ENCODE measurements at places on chromosomes 6 and 20. TPM values are rescaled to one million over a fixed set of nuclear protein-coding genes. Genes with fewer than 3 reads are reported as not detected.
A peak's percentile ranks its signal among the peaks of the same experiment; 100 is the strongest.

The COL11A2 gene
- 1.1 TPM for total RNA-seq

The MMP24 gene
- not detected for total RNA-seq

The RNF217 gene
- 0.30 TPM for total RNA-seq

The CLIC1 gene
- 328 TPM for total RNA-seq

DNA sequence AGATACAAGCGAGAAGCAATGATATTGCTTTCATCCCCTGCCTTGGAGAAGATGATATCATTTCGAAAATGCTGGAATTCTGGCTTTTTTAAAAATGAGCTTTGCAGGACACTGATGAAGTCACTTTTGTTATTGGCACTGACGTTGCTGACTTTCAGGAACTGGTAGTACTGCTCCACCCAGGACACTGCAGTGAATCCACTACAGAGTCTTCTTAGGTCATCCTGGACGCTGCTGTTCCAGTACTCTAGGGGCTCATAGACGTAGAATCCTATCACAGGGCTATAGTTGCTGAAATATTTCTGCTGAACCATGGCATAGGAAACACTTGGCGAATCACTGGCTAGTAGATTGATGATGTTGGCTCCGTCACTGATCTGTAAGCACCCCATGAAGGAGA, 97.2 kb downstream of the OPN5 start:
- DNase-seq: no peak

DNA sequence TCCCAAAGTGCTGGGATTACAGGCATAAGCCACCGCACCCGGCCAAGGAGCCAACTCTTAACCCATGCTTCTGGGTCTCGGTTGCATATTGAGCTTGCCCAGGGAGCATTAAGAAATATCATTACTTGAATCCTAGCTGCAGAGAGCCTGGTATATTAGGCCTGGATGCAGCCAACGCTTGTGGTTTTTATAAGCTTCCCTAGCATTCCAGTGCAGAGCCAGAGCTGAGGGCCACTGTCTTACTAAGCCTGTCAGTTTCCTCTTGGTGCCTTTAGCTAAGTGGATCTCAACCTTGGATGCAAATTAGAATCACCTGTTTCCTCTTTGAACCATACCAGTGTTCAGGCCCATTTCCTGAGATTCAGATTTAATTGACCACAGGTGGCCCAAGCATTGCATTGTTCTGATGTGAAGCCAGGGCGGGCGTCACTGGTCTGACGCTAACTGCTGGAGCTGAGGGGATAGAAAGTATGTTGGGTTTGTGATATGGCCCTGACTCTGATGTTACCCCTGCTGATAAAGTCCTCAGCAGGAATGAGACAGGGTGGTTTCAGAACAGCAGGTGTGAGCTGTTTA, 76.3 kb downstream of the BTBD3 start:
- no peak for DNase-seq

DNA sequence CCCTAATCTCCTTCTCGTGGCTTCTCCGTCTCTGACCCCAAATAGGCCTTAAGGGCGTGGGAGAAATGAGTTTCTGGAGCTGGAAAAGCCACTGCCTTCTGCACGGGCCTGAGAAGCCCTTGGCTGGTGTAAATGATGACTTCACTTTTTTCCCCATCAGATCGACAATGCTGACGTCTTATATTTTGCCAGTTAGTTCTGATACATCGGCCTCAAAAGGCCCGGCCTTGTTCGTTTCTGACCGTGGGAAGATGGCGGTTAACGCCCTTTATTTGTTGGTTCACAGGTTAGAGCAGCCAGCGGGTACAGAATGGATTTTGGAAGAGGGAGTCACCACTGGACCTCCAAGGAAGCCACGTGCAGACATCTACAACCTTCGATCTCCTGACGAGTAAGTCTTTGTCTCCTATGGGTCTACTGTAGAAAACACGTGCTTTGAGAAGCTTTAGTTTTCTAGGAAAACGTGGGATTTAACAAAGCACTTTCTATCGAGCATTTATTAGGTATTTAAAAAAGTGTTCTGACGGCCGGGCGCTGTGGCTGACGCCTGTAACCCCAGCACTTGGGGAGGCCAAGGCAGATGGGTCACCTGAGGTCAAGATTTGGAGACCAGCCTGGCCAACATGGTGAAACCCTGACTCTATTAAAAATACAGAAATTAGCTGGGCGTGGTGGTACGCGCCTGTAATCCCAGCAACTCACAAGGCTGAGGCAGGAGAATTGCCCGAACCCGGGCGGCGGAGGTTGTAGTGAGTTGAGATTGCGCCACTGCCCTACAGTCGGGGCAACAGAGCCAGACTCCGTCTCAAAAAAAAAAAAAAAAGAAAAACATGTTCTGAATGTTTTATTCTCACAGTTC, 1.2 kb upstream of the ZNFX1 start:
- DNase-seq: no peak

GRCh38 chr20:2227861-2228260, 67.9 kb upstream of the TGM3 start:
- DNase-seq: no peak

DNA sequence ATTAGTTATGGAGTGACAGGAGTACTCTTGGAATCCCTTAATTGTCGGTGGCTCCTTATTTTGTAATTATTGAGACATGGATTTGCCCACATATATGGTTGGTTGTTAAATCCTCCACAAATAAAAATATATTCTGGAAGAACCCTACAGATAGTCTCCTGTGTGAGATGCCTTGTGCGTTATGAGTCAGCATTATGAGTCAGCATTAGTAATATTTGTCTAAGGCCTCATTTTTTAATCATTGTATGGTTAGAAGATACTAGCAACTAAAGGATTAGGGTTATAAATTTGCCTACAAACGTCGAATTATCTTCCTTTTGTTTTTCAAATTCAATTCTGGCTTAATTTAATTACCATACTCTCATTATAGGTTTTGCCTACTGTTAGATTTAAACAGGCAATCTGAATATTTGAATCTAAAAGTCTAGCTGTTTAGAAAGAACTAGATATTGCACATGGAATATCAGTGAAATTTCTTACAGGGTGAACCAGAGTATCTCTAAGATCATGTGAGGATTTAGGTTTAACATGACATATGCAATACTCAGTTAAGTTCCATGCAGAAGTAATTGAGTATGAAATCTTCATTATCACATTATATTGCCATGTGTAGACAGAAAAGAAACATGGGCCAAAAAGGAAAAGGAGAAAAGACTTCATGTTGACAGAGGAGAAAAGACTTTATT, 5.9 kb downstream of the C6orf58 start:
- no peak for DNase-seq

- DNase-seq: no peak
Measured at GRCh38 chr6:3526962-3527650, 70.3 kb upstream of the SLC22A23 start.

- peak; percentile 50 for DNase-seq
Measured at GRCh38 chr20:43691928-43692524, 25.1 kb downstream of the MYBL2 start.

DNA sequence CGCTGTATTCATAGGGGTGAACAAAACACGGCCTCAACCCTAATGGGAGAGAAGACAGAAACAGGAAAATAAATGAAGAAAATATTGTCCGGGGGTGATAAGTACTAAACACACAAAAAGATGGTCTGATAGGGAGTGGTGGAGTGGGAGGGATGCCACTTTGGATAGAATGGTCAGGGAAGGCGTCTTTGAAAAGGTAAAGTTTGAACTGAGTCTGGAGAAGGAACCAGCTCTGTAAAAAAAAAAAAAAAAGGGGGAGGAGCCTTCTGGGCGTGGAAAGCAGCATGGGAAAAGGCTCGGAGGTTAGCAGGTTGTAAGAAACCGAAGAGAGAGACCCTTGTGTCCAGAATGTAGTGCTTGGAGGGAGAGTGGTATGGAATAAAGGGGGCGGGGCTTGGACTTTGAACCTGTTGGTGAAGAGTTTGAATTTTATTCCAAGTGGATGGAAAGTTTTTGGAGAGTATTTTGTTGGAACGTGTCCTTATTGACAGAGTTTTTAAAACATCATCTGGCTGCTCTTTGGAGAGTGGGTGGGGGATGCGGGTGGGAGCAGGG, 1.8 kb downstream of the CHMP4B start:
- no peak for DNase-seq

- no peak for DNase-seq
Measured at GRCh38 chr20:52614051-52614863, 357.9 kb upstream of the TSHZ2 start.

DNA sequence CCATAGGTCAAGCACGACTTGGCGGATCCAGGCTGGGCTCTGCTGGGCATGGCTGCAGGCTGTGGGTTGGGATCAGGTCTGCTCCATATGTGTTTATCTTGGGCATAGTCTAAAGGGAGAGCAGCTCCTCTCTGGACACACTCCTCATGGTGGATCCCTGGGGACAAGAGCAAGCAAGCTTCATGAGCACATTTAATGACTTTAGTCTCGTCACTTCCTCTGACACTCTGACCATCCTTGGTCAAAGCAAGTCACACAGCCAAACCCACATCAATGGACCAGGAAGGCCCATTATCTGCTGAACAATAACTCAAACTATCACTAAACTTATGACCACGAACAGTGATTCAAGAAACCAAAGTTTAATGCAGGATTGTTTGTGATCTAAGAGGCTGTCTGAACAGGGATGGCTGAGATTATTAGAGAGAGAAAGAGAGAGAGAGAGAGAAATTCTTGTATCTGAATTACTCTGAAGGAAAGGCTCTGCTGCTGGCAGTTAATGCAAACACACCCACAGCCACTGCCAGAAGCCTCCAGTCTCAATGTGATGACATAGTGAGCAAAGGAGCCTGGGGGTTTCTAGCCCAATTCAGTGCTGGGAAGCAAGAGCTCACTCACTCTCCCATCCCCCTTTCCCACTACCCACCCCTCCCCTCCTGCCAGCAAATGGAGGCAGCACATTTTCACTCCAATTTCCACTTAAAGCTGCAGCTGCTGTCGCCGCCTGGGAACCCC, 490.2 kb upstream of the SULF2 start:
- no peak for DNase-seq

DNA sequence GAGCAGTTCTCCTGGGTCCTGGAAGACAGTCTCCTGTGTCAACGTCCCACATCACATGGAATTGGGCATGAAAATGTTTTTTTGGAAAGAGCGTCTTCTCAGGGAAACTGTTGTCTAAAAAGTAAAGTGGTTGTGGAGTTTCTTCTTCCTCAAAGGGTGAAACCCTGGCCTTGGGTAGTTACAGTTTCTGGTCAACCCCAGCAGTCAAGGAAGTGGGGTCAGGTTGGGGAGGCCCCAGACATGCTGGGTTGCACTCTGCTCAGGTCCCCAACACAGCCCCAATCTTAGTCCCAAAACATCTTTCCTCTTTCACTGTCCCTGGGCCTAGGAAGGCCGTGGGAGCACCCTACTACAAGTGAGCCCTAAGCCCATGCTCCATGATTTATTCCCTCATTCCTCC, 996 bp upstream of the NFKBIE start:
- DNase-seq: peak; percentile 21

DNA sequence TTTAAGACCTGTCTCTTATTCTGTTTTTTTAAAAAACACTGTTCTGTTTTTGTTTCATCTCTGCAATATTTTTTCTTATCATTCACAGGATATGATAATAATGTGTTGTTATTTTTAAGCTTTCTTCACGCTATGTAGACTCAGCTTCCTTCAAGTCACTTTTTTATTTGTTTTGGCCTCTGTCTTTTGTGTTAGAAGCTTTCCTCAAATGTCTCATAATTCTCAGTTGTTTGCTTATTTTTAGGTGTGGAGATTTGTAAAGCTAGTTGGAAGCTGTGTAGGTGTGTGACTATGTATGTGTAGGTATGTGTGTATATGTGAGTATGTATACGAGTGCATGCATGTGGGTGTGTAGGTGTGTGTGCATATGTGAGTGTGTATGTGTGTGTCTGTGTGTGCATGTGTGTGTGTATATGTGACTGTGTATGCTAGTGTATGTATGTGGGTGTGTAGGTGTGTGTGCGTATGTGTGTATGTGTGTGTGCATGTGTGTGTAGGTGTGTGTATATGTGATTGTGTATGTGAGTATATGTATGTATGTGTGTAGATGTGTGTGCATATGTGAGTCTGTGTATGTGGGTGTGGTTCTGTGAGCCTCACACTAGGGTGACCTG, 16.3 kb upstream of the VEGFA start:
- no peak for DNase-seq

- DNase-seq: no peak
Measured at GRCh38 chr6:111481836-111482187, 1.2 kb downstream of the REV3L start.

DNA sequence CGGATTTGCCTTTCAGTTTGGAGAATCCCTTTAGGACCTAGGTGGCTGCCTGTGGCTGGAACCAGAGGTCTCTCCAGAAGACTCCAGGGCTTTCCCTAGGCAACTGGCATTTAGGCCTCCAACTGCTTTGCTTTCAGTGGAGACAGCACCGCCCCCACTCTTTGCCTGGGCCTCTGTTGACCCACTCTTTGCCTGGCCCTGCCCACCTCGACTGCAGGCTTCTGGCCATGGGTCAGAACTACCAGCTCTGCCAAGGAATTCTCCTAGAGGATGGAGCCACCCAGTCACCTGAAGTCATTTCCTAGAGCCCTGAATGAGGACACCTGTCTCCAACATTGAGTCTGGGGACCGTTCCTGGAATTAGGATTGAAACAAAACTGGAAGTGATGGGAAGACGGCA, 439.0 kb upstream of the CDH4 start:
- no peak for DNase-seq

DNA sequence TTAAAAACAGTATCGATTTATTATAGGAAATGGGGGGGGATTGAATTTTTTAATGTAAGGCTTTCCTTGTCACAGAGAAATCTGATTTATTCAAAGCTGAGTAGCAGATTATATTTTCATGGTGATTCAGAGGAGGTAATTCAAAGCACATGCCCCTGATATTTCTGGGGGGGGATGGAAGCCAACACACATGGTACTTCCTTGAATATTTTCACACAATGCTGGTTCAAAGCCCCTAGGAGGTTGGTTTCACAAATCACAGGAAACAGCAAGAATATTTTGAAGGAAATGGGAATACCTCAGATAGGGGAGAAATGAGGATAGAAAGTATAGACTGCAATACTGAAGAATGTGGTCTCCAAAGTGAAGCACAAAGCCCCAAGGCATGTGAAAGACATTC, 98.8 kb downstream of the RTN4IP1 start:
- no peak for DNase-seq

- DNase-seq: no peak
Measured at GRCh38 chr6:39268721-39269120, 39.4 kb upstream of the KCNK5 start.

GRCh38 chr20:15033891-15034290, 696.5 kb upstream of the FLRT3 start:
- DNase-seq: no peak

DNA sequence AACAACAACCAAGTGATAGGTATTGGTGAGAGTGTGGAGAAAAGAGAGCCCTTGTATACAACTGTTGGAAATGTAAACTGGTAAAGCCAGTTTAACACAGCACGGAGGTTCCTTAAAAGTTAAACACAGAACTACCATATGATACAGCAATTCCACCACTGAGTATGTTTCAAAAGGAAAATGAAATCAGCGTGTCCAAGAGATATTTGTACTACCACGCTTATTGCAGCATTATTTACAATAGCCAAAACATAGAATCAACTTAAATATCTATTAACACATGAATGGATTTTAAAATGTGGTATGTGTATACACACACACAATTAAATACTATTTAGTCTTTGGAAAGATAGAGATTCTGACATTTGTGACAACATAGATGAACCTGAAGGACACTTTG, 1.1 kb downstream of the PTCHD4 start:
- DNase-seq: no peak
